ENCODE measurements at places on chromosomes 13 and 19.

DNA sequence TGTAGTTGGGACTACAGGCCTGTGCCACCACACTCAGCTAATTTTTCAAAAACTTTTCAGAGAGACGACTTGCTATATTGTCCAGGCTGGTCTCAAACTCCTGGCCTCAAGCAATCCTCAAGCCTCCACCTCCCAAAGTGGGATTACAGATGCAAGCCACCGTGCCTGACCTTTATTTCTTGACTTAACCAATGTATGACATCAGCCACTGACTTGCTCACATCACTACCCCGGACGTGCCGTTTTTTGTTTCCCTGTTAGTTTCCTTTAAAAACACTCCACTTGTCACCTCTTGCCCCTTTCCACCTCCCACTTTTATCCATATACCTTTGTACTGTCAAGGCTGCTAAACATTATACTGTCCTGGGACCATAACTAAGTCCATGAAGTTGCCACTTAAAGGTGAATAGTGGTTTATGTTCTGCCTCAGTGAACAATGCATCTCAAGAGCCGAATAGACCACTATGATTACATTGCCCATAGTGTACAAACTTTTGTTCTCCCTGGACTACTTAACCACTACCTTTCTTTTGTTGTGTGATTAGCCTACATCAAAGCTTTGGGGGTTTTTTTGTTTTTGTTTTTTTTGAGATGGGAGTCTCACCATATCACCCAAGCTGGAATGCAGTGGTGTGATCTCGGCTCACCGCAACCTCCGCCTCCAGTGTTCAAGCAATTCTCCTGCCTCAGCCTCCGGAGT, 2.3 kb upstream of the EPHX3 start:
- DNase-seq: no peak

GRCh38 chr19:16372065-16372915, 47.7 kb downstream of the KLF2 start:
- no peak for DNase-seq

- no peak for DNase-seq
These were observed 430.4 kb downstream of the IRS2 start for GRCh38 chr13:109355875-109356434.

DNA sequence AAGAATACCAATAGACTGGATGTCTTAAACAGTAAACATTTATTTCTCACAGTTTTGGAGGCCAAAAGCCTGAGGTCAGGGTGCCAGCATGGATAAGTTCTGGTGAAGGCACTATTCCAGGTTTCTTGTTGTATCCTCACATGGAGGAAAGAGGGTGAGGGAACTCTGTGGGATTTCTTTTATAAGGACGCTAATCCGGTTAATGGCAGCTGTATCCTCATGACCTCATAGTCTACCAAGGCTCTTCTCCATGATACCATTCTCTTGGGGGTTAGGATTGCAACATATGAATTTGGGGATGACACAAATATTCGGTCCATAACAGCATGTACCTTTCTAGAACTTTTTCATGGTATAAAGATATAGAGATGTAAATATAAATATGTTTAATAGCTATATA, 412.0 kb downstream of the LMO7 start:
- no peak for DNase-seq
